ENCODE measurements at places on chromosomes 2 and 18.

- no peak for DNase-seq
These were observed 114.4 kb downstream of the ZNF385B start for GRCh38 chr2:179746981-179747380.

DNA sequence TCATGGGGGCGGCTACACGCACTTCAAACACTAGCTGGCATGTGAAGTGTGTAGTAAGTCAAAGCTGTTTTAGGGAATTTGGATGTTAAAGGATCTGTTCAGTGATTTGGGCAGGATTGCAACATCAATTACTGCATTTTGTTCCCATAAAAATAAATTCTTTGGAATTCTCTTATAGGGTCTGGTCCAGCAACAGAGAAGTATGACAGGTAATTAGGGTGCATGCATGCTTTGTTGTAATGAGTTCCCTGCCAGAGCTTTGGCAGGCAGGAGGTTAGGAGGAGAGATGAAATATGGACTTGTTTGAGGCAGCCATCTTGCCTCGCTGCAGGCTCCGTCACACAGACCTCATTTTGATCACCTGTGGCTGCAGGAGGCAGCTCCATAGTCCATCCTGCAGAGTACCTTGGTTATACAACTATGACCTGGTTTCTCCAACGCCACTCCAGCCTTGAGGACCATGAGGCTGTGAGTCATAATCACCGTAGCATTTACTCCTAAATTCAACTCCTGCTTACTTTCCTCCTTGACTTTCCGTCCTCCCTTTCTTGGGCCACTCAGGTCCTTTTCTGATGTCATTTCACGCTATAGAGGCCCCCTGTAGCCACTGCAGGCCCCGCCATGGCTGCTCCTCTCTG lies 26.5 kb upstream of the EML4 start:
- no peak for DNase-seq

DNA sequence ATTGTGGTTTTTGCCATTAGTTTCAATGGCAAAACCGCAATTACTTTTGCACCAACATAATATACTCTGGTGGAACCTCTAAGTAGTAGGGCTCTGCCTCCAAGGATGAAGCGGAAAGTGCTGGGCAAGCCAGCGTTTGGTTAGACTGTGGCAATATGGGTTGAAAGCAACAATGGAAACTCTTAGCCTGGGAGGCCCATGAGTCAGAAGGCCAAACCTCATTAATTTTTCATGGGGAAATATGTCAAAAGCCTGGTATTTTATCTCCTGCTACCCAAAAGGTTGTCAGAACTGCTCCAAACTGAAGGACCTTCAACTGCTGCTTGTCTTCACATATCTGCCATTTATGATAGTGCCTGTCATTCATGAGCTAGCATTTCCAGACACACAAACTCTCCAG lies 179.1 kb upstream of the CYP26B1 start:
- DNase-seq = no peak

DNA sequence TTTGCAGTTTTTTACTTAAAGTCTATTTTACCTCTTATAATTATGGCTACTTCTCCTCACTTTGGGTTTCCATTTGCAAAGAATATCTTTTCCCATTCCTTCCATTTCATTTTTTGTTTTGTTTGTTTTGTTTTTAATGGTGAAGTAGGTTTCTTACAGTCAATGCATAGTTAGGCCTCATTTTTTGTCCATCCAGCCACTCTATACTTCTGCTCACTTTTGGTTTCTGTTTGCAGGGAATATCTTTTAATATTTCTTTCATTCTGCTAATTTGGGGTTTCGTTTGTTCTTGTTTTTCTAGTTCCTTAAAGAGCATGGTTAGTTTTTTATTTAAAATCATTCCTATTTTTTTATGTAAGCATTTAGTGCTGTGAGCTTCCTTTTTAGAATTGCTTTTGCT lies 339.4 kb downstream of the GRB14 start:
- DNase-seq = no peak

DNA sequence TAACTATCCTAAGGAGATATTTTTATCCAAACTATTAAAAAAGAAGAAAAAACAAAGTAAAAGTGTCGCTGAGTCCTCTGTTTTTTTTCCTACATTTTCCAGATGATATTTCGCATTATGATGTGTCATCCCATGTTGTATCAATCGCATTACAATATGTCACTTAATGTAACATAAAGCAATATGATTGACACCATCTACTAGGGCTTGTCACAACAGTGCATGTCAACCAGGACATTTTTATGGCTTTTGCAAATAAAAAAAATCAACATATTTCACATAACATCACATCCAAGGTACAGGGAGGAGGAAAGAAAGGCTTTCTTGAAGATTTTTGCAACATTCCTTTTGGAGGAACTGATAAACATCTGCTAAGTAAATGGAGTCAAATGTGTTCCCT lies 308.9 kb downstream of the ETAA1 start:
- DNase-seq = no peak

- no peak for DNase-seq
These were observed 29.5 kb downstream of the TMEM163 start for GRCh38 chr2:134689315-134689714.

GRCh38 chr2:12201369-12201768 lies 454.9 kb downstream of the LPIN1 start:
- peak; percentile 60 for DNase-seq

DNA sequence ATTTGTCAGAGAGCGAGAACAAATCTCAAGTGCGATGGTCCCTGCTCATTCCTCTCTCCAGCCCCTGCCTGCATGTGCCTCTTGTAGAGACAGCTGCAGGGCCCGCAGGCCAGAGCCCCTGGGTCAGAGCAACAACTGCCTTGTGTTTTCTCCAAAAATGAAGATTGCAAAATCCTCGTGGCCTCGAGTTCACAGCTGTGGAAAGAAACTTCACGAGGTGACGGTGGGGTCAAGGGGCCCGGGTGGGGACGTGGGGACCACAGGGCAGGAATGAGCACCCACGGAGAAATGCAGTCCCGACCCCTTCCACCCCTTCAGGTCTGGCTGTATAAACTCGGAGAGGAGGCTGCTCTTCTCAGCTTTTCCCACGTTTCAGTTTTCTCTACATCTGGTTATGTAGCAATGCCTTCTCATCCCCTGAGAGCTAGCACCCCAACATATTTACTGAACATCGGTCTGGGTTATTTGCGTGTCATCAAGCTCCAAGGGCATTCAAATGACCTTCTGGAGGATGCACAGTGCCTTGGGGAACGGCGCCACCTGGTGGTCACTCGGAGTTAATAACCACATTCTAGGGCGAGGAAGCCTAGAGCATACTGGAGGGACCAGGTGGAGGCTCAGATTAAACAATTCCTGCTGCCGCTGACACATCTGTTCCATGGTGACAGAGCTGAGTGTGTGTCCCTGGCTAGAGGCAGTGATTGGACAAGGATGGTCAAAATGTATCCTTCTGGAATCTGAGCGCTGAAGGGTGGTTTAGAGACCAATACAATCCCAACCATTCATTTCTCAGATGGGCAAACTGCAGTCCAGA lies 91.4 kb upstream of the CYRIA start:
- peak; percentile 40 for DNase-seq

- DNase-seq = no peak
These were observed 151.5 kb downstream of the ASXL3 start for GRCh38 chr18:33729556-33729955.

GRCh38 chr2:106156305-106157296 lies 37.5 kb downstream of the UXS1 start:
- DNase-seq = no peak

- no peak for DNase-seq
These were observed 39.2 kb downstream of the EPAS1 start for GRCh38 chr2:46336283-46336959.

GRCh38 chr18:49041435-49042245 lies 90.9 kb upstream of the SMAD7 start:
- DNase-seq = peak; percentile 33

- no peak for DNase-seq
These were observed 24.8 kb upstream of the STK39 start for GRCh38 chr2:168272225-168272624.

DNA sequence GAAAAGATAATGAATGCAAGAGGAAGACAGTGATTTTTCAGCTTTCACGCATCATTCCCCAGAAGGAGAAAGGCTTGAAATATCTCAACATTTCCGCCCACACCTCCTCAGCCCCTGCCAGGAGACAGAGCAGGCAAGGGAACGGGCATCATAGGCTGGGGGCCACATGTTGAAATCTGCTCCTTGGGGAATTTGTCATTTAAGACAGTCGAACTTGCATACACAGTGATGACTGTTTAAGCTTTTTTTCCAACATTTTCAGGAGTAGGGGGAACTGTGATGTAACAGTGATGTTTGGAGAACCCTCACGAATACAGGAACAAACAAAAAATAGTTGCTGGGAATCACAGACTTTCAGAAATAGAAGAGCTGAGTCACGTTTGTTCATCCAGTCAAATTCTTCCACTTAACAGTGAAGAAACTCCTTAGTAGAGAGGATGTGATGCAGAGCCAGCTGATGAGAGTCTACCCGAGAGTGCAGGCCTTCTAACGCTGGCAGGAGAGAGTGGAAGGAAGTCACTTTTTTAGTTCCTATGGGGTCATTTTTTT lies 266.8 kb downstream of the ALPK2 start:
- no peak for DNase-seq

GRCh38 chr2:238652053-238652770 lies 195.7 kb upstream of the TWIST2 start:
- DNase-seq = no peak

- no peak for DNase-seq
These were observed 89.8 kb downstream of the PRKCE start for GRCh38 chr2:45741161-45741850.

- no peak for DNase-seq
These were observed 59.4 kb upstream of the MSTN start for GRCh38 chr2:190121971-190122370.

GRCh38 chr2:102704531-102704930 lies 57.3 kb upstream of the TMEM182 start:
- DNase-seq = no peak

DNA sequence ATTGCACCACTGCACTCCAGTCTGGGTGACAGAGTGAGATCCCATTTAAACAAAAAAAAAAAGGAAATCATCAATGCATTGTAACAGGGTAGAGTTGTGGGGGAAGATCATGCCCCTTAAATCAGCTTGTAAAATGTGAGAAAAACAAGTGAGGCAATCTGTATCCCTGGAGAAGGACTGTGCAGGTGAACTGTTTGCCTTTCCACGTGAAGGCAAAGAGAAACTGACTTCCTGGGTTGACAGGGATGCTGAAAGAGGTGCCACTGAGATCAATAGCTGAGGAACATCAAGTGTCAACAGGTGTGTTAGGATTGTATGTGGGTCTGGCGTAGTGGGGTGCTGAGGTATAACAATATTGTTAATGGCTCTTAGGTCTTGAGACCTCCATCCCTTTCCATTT lies 48.3 kb downstream of the CERS6 start:
- DNase-seq = no peak

DNA sequence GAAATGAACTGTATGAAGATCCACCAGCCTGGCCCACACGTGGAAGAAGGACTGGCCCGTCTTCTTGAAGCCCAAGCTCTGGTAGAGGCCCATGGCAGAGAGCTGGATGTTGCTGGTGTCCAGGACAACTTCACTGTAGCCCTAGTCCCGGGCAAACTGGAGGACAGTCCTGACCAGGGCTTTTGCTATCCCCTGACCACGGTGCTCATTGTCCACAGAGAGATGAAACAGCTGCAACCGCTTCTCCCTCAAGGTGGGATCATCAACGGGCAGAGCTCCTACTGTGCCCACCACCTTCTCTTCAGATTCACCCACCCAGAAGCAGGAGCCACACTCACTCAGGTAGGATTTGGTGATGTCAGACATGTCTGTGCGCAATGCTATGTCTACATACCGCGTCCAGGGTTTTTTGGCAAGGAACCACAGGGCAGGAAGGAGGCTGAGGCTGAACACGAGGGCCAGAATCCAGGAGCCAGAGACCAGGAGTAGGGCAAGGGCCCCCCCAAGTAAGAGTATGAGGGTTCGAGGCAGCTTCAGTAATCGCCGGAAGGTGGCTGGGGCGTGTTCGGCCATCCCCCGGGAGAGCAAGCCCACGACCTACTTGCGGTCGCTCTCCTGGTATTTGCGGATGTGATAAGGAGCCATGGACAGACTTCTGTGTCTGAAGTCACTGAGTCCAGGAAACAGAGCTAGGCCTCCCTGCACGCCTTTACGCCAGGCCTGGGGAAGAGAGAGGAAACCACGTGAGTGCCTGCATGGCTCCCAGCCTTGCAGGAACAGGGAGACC lies 36.3 kb downstream of the TPRKB start:
- no peak for DNase-seq

- DNase-seq = no peak
These were observed 49.6 kb downstream of the ZBTB7C start for GRCh38 chr18:48359626-48360025.

GRCh38 chr2:178796079-178796677 lies 11.0 kb downstream of the TTN start:
- peak; percentile 35 for DNase-seq

- DNase-seq = no peak
These were observed 82.0 kb upstream of the SLC39A10 start for GRCh38 chr2:195575016-195575415.

- no peak for DNase-seq
These were observed 100.5 kb upstream of the SPRED2 start for GRCh38 chr2:65532937-65533336.

DNA sequence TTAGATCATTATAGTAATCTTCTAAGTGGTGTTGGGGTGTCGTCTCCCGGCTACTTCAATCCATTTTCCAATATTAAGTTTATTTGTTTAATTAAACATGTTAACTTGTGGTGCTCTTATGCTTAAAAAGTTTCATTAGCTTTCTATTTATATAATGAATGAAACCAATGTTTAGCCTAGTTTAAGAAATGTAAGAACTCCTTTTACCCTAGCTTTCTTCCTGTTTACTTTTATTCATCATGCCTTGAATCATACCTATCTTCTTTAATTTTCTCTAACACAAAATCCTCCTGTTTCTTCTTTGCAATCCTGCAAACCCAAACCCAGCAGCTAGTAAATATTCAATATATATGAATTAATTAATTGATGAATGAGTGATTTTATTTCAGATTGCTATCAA lies 1276.7 kb upstream of the PIK3C3 start:
- DNase-seq = no peak

DNA sequence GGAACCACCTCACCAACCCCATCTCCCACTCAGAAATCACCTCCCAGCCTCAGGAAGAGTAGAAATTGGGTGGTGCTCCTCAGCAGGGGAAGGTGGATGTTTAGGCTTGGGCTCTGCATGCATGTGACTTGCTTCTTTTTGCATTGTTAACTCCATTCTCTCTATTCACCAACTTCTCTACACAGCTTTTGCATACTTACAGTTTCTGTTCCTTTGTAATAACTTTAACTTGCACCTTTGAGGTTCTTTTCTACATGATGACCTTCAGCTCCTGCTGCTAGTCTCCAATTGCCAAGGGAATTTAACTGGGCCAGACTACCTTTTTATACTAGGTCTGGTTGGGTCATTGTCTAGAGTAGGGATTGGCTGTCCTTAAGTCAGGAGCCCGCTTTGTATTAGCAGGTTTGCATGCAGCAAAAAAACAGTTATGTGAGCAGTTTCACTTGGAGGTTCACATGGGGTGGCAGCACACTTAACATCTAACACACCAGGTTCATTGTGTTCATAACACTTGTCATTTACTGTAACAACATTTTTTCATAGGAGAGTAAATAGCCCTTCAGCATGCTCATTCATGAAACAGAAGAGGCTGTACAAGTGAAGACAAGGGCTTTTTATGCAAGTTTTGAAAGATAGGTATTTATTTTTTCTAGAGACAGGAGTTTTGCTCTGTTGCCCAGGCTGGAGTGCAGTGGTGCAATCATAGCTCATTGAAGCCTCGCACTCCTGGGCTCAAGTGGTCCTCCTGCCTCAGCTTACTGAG lies 12.0 kb downstream of the MRPL35 start:
- DNase-seq = no peak

Measured in AML-193 (cell line).